Astrocyte (in vitro differentiated cells and primary cell): ENCODE measurements at places on chromosomes 11 and 22.

GRCh38 chr11:26994631-26995095, 751 bp downstream of the FIBIN start:
- peaks cover 8% of the 10 kb centered on the region for H3K4me1 ChIP-seq
- no peak for DNase-seq
- no peaks in the 10 kb centered on the region for H3K27me3 ChIP-seq
- no peak overlapping the region for H3K27ac ChIP-seq

GRCh38 chr22:29478326-29479276, 1.4 kb upstream of the NEFH start:
- no peak overlapping the region for H3K4me3 ChIP-seq
- H3K27ac ChIP-seq = no peak overlapping the region
- H3K36me3 ChIP-seq = no peaks in the 10 kb centered on the region
- peaks cover 11% of the 10 kb centered on the region for H3K4me1 ChIP-seq

DNA sequence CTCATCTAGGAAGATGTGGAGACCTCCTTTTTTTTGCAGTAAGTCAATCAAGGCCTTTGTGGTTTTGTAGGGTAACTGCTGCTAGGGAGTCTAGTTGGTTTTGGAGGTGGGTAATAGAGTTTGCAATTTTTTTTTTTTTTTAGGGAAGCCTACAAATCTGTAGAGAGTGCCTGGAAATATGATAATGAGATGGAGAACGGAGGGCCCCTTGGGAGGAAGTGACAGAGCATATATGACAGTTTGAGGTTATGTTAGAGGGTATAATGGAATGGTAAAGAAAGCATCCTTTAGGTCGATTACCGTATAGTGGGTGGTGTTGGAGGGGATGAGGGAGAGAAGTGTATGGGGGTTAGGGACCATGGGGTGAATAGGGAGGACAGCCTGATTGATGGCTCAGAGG, 98.3 kb downstream of the ELP4 start:
- H3K36me3 ChIP-seq = no peaks in the 10 kb centered on the region
- no peaks in the 10 kb centered on the region for H3K27me3 ChIP-seq
- no peak overlapping the region for H3K27ac ChIP-seq
- no peak overlapping the region for H3K4me3 ChIP-seq
- no peaks in the 10 kb centered on the region for H3K4me1 ChIP-seq

DNA sequence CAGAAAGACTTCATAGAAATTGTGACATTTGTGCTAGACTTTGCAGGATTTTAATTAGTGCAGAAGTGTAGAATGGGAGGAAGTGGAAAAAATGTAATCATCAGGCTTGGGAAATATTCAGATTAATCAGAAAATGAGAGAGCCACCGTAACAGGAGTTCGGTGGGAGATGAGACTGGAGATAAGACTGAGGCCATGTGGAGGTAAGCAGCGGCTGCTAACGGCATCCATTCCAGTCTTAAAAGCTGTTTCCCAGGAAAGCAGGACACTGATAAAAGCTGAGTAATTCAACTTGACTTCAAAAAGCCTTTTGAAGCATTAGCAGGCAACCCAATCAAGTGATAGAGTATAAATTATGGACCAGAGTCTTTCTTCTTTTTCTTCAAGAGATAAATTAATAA, 369.9 kb downstream of the LUZP2 start:
- no peaks in the 10 kb centered on the region for H3K36me3 ChIP-seq
- no peaks in the 10 kb centered on the region for H3K4me1 ChIP-seq
- no peak overlapping the region for H3K27ac ChIP-seq
- DNase-seq = no peak

GRCh38 chr11:94500181-94500580, 6.4 kb downstream of the ANKRD49 start:
- H3K4me3 ChIP-seq = no peak overlapping the region
- no peaks in the 10 kb centered on the region for H3K4me1 ChIP-seq
- H3K36me3 ChIP-seq = peaks cover 12% of the 10 kb centered on the region
- no peak for DNase-seq

- H3K27me3 ChIP-seq = peaks cover 8% of the 10 kb centered on the region
- no peak for DNase-seq
- H3K36me3 ChIP-seq = no peaks in the 10 kb centered on the region
- H3K4me1 ChIP-seq = no peaks in the 10 kb centered on the region
- no peak overlapping the region for H3K27ac ChIP-seq
These were observed 36.9 kb upstream of the BRSK2 start for GRCh38 chr11:1352696-1353382.

- DNase-seq = no peak
- H3K4me1 ChIP-seq = peaks cover 34% of the 10 kb centered on the region
- H3K36me3 ChIP-seq = no peaks in the 10 kb centered on the region
- H3K27me3 ChIP-seq = no peaks in the 10 kb centered on the region
These were observed 32.2 kb upstream of the PTPRJ start for GRCh38 chr11:47948137-47948536.

DNA sequence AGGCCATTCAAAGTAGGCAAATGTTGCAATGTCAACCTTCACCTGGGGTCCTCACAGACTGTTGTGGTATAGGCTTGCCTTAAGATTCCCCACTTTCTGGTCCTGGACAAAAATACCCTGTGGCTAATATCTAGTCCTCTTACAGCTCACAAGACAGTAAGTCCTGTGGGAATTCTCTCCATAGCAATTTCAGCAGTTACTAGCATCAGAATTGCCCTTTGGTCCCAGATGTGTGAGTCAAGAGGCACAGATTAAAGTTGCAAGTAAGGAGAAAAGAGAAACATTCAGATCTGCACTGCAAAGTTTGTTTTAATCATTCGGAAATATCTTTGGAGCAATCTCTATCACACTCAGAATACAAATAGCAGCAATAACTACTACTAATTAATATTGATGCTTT, 420.2 kb downstream of the NTM start:
- no peak overlapping the region for H3K4me3 ChIP-seq
- H3K36me3 ChIP-seq = no peaks in the 10 kb centered on the region
- peaks cover 6% of the 10 kb centered on the region for H3K27me3 ChIP-seq
- no peak for DNase-seq

GRCh38 chr22:46281866-46282678, 14.3 kb downstream of the TTC38 start:
- no peak overlapping the region for H3K4me3 ChIP-seq
- H3K27me3 ChIP-seq = no peaks in the 10 kb centered on the region
- H3K4me1 ChIP-seq = no peaks in the 10 kb centered on the region
- no peak overlapping the region for H3K27ac ChIP-seq
- peaks cover 19% of the 10 kb centered on the region for H3K36me3 ChIP-seq

DNA sequence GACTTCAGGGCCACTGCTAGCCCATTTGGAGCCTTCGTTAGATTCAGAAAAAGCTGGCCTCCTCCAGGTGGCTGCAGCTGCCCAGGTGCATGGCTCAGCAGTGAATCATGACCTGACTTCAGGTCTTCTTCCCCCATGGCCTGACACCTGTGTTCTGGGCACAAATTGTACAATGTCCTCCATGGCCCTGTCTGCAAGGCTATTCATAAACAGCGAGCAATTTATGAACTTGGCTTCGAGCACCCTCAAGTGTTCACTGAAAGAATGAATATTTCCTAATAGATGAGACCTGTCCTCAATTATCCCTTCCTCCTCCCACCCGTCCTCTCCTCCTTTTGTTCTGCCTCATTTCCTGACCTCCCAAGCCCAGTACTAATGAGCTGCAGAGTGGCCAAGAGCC, 12.2 kb upstream of the VPS37C start:
- no peak overlapping the region for H3K4me3 ChIP-seq
- H3K36me3 ChIP-seq = no peaks in the 10 kb centered on the region
- H3K4me1 ChIP-seq = no peaks in the 10 kb centered on the region
- peaks cover 18% of the 10 kb centered on the region for H3K27me3 ChIP-seq
- DNase-seq = no peak

- no peak overlapping the region for H3K27ac ChIP-seq
- H3K36me3 ChIP-seq = no peaks in the 10 kb centered on the region
- H3K4me3 ChIP-seq = no peak overlapping the region
- DNase-seq = no peak
- no peaks in the 10 kb centered on the region for H3K27me3 ChIP-seq
- peaks cover 3% of the 10 kb centered on the region for H3K4me1 ChIP-seq
These were observed 95.5 kb downstream of the PGR start for GRCh38 chr11:101034076-101034475.

DNA sequence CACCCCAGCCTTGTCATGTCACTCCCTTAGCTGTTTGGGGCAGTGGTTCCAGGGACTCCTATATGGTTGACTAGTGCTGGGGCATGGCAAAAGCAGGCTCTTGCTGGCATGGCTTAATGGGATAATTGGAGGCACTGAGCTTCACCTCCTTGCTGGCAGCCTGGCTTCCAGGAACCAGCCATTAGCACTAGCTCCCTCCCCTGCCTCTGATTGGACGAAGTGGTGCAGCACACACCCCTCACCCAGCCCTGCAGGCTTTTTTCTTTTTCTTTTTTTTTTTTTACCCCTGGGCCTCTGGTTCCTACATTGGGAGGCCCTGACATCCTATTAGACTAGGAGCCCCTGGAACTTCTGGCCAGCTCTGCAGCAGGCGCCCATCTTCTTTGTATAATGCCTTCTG, 18.6 kb downstream of the PHLDB1 start:
- no peak for DNase-seq
- no peak overlapping the region for H3K27ac ChIP-seq
- peaks cover 49% of the 10 kb centered on the region for H3K36me3 ChIP-seq
- H3K4me3 ChIP-seq = no peak overlapping the region

- no peak overlapping the region for H3K27ac ChIP-seq
- H3K4me1 ChIP-seq = no peaks in the 10 kb centered on the region
- H3K4me3 ChIP-seq = no peak overlapping the region
- no peaks in the 10 kb centered on the region for H3K36me3 ChIP-seq
These were observed 66.0 kb upstream of the FTH1 start for GRCh38 chr11:62033191-62034035.

DNA sequence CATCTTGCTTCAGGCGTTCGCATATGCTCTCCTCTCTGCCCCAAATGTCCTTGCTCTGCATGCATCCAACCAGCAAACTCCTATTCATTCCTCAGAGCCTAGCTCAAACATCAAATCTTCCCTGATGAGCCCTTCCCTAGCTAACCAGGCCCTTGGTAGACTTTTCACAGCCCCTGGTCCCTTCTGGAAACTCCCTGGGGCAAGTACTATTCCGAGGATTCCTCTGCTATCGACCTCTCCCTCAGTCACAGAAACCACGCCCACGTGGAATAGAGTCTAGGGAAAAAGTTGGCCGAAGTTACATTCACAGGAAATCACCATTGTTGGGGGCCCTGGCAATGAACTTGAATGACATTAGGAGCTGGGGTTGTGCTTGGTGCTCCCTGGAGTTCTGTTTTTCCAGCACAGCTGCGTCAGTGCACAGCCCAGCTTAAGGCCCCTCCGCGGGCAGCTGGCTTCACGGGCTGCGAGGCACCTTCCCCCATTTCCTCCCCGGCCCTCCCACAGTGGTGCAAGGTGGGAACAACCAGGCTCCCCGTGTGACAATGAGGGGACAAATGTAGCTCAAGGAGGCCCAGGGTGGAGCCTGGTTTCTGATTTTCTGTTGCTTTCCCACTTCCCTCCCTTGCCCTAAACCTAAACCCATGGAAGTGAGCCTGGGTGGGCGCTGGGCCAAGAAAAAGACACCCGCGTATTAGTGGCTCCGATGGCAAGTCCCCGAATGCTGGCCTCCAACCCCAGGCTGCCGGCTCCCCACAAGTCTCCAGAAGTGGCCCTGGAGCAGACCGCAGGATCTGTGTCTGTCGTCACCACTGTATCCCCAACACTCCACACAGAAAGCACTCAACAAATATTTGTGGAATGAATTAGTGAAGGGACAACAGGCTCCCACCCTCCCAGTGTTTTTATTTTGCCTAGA, 4.3 kb upstream of the ATP5MGL start:
- DNase-seq = peak; percentile 22
- peaks cover 41% of the 10 kb centered on the region for H3K4me1 ChIP-seq
- H3K27me3 ChIP-seq = no peaks in the 10 kb centered on the region
- H3K27ac ChIP-seq = no peak overlapping the region
